ENCODE measurements at places on chromosomes 1 and 21.
A peak's percentile ranks its signal among the peaks of the same experiment; 100 is the strongest.

GRCh38 chr1:231887166-231887565 lies 260.6 kb downstream of the DISC1 start:
- DNase-seq = no peak

DNA sequence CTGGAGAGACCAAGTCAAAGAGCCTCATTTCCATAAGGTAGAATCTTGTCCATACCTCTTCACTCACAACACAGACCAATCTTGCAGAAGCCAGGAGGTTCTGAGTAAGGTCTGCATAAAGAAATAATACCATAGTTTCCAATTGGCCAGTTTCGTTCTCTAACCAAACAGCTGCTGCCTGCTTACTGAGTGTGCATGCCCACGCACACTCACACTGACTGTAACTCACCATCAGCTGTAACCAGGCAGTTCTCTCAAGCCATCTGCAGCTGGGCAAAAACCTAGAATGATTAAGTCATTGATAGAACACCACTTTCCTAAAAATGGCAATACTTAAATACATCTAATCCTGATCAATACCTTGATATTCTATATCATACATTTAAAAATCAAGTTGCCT lies 106.6 kb upstream of the VAV3 start:
- no peak for DNase-seq

DNA sequence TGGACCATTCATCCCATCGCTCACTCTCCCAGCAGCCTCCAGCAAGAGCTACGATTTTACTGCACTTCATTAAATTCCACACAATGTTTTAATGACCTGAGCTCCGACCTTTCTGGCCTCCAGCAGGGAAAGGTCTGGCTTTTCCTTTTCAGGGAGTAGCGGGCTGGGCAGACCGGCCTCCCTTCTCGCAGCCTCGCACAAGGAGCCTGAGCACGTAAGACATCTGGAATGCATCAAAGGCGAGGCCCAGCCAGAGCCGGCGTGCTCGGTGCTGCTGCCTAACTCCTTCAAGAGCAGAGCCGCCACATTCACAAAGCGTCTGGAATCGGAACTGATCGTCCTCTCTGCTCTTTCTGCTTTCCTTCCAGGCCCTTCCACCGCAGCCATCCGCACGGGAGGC lies 32.5 kb upstream of the FHAD1 start:
- no peak for DNase-seq

GRCh38 chr1:230105754-230106625 lies 39.0 kb downstream of the GALNT2 start:
- no peak for DNase-seq

- no peak for DNase-seq
These were observed 65.5 kb upstream of the BACH1 start for GRCh38 chr21:29233256-29233546.

DNA sequence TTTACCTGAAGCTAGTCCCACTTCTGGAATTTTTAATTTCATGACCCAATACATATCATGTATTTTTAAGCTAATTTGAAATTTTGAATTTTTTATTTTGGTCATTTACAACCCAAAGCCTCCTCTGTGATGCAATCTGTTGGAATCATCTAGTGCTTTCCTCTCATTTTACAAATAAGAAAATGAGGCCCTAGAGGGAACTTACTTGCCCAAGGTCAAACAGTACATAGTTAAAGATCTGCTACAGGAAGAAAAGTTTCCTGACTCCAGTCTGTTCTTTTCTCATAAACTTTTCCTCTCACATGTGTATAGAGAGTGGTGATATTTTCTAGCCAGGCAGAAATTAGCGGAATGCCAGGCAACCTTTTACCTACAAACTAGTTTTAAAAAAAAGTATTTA lies 59.3 kb upstream of the DPT start:
- DNase-seq = no peak

- DNase-seq = no peak
These were observed 8.2 kb downstream of the NES start for GRCh38 chr1:156668801-156669637.

GRCh38 chr1:42658877-42659337 lies 684 bp downstream of the PPIH start:
- no peak for DNase-seq

DNA sequence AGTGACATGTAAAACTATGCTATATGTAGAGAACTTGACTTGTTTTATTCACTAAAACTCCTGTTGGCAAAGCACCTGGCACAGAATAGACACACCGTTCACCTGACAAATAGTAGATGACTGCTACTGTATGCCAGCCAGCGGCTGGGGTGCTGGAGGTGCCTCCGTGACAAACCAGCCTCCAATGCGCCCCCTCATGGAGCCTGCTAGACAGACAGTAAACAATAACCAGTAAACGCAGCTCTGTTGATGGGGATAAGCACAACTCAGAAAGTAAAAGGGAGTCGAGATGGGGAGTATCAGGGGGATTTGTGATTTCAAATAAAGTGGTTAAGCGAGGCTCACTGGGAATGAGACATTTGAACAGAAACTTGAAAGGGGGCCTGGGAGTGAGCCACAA lies 107.2 kb downstream of the PRDM2 start:
- peak; percentile 20 for DNase-seq

GRCh38 chr21:39803393-39803792 lies 58.4 kb downstream of the IGSF5 start:
- no peak for DNase-seq

GRCh38 chr21:36087362-36088138 lies 17.7 kb downstream of the CBR1 start:
- no peak for DNase-seq

- no peak for DNase-seq
These were observed 27.1 kb upstream of the ZNF669 start for GRCh38 chr1:247131236-247131635.

GRCh38 chr21:42499444-42500112 lies 3.6 kb upstream of the RSPH1 start:
- DNase-seq = no peak

- DNase-seq = peak; percentile 41
These were observed 26.4 kb downstream of the QSOX1 start for GRCh38 chr1:180181048-180181447.

DNA sequence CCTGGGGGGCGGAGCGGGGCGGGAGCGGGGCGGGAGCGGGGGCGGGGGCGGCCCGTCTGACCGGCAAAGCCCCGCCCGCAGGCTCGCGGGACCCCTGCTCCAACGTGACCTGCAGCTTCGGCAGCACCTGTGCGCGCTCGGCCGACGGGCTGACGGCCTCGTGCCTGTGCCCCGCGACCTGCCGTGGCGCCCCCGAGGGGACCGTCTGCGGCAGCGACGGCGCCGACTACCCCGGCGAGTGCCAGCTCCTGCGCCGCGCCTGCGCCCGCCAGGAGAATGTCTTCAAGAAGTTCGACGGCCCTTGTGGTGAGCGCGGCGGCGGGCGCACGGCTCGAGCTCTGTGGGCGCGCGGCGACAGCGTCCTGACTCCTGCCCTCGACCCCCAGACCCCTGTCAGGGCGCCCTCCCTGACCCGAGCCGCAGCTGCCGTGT lies 21.2 kb downstream of the AGRN start:
- DNase-seq = no peak

GRCh38 chr21:44526096-44526997 lies 13.6 kb downstream of the KRTAP10-1 start:
- DNase-seq = no peak

Data from DND-41 (cell line).